Fibroblast of the aortic adventitia (primary cell): ENCODE measurements at places on chromosomes 6 and 20. TPM values are rescaled to one million over a fixed set of nuclear protein-coding genes. Genes with fewer than 3 reads are reported as not detected.

DNA sequence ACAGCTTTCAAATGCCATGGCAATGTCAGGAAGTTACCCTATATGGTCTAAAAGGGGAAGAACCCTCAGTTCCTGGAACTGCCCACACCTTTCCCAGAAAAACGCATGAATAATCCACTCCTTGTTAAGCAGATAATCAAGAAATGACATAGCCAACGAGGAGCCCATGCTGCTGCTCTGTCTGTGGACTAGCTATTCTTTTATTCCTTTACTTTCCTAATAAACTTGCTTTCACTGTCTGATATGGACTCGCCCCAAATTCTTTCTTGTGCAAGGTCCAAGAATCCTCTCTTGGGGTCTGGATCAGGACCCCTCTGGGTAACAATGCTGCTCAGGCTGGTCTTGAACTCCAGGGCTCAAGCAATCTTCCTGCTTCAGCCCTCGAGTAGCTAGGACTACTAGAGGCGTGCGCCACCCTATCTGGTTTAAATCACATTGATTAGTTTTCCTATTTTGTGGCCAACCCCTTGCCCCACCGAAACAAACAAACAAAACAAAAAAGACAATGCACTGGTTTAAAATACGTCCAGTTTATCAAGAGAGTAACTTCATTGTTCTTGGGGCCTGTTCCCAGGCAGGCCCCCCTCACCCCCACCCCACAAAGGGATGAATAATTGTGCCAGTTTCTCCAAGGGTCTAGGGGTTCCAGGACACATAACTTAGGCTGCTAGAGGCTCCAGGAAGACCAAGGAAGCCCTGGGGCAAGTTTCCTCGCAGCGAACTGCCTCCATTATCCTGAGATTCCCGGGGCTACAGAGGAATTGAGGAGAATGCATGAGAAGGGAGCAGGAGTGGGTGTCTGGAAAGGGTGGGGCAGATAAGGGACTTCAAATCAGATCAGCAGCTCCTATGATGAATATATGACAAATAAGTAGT lies 10.1 kb upstream of the AKAP12 start:
- DNase-seq = no peak

- DNase-seq = no peak
Measured at GRCh38 chr20:23192469-23192868, 106.3 kb upstream of the CD93 start.

- DNase-seq = no peak
Measured at GRCh38 chr20:60677819-60678218, 574.2 kb upstream of the CDH4 start.

- no peak for DNase-seq
Measured at GRCh38 chr20:6692566-6693173, 74.8 kb upstream of the BMP2 start.

Gene LY6G6F
- total RNA-seq = not detected in 2 replicates

DNA sequence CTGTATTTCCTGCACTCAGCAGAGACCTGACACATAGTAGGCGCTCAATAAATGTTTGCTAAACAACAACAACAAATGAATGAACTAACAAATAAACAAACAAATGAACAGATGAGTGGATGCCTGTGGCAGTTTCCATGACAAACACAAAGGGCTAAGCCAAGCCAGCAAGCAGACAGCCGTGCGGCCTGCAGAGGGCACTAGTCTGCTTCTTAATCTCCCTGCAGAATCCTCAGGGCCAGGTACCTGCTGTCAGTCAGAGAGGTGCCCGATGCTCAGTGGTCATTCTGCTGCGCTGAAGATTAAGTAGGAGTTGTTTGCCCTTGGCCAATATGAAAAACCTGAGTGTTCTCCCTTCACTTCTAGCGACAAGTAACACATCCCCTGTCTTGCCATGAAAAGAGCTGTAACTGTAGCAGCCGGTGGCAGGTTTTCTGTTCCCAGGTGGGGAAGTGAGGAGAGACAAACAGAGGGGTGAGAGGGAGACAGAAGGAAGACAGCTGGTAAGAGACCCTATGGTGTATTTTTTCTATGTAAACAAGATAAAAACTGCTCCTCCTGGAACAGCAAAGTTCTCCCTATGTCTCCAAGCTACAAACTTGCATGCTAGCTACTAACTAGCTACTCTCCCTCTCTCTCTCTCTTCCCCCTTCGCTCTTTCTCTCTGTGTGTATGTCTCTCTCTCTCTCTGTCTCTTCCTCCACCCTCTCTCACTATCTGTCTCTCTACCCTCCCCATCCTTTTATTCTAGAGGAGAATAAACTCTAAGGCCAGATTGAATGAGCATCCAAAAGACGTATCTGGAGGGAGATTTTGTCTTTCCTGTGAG lies at the start of gene MC3R:
MC3R (plus strand) TSS at position 779 of the 829 bp plus-strand sequence. CDS start 112 bp downstream, outside the sequence.
- DNase-seq = peak; percentile 23

DNA sequence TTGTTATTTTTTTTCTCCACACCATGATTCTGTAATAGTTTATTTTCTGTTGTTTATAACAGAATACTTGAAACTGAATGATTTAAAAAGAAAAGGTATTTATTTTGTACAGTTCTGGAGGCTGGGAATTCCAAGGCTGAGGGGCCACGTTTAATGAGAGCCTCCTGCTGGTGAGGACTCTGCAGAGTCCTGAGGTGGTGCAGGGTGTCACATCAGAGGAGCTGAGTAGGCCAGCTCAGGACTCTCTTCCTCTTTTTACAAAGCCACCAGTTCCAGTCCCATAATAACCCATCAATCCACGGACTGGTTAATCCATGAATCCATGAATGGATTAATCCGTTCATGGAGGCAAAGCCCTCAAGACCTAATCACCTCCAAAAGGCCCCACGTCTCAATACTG lies 71.6 kb downstream of the TFAP2A start:
- DNase-seq = no peak

Gene TSPYL4
- 14.9 and 15.6 TPM in 2 replicates for total RNA-seq

- peak; percentile 71 for DNase-seq
Measured at GRCh38 chr20:4563534-4563933, 158.2 kb upstream of the PRND start.

GRCh38 chr20:19866070-19866469 lies 108.0 kb downstream of the RIN2 start:
- DNase-seq = no peak

Gene TUBB1
- total RNA-seq = not detected in 2 replicates

DNA sequence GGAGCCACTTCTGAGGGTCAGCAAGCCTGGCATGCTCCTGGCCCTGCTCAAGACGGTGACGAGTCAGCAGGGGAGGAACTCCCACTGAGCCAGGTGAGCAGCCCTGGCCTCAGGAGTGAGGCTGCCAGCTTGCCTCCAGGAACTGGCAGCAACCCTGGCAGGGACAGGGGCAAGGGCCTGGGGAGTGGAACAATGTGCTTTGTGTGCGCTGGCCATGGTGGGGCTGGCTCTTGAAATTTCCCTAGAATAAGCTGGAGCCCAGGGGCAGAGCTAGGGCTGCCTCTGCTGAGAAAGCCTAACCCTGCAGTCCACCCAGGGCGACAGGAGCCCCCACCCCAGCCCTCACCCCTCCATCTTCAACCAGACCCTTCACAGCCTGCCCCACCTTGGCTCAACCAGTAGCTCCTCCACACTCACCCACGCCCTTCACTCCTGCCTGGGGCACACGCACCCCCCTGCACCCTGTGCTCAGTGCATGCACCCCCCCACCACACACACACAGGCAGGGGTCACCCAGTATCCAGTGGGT lies 88.0 kb downstream of the MRPL14 start:
- DNase-seq = no peak

DNA sequence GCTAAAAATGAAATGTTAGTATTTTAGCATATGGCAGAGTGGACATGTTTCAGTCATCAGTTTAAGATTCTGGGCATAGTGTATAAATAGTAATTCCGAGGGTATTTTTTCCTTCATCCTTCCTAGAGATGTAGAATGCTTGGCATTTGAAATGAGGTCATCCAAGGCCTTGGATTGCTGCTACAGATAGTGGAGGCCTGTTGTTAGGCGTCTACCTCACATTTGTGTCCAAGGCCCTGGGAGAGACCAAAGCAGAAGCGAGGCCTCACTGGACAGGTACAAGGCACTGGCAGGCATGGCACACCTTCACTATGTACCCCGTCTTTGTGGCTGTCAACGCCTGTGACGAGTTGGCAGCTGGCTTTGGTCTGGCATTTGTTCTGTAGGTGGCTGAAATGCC lies 58.0 kb downstream of the DTD1 start:
- DNase-seq = no peak

DNA sequence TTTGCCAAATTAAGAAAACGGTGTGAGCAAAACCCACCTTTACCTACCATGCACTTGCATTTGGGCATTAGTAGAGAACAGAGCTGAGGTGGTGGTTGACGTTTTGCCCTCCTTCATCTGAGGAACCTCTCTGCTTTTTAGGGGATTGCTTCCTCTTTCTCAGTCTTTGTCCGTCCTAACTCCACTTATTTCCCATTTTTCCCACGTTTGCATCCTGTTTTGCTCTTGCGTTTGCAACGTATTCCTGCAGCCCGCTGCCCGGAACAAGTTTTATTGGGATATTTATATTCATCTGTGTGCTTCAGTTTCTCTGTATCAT lies 374 bp upstream of the SERINC1 start:
- DNase-seq = no peak

DNA sequence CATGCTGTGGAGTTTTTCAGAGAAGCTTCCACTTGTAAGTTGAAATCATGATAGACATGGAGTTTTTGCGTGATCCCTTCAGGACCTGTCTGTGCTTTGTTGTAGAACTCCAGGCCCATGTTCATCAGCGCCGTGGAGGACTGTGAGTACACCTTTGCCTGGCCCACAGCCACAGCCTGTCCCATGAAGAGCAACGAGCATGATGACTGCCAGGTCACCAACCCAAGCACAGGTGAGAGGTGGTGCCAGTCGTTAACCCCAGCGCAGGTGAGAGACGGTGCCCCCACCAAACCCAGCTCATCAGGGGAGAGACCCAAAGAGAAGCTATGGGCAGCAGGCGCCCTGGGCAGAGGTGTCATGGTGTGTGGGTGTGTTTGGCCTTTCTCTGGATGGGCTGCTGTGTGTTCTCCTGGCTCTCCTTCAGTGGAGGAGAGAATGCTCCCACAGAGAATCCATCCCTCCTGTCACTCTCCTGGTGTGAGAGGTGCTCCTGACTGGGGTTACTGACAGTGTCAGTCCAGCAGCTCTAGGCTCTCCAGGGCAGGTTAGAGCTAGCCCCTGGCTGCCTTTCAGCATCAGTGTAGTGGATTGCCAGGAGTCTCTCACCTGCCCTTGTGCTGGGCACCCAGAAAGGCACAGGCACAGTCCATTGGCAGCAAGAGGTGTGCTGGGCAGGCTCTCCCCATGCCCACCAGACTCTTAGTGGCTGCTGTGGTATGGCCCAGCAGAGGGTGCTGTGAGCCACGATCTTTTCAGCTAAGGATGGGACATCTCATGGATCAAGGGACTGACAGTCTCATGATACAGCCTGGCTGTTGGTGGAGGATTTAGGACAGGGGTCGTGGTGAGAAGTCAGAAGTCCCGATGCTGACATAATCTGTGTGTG lies 49.6 kb upstream of the SLC22A1 start:
- DNase-seq = no peak

DNA sequence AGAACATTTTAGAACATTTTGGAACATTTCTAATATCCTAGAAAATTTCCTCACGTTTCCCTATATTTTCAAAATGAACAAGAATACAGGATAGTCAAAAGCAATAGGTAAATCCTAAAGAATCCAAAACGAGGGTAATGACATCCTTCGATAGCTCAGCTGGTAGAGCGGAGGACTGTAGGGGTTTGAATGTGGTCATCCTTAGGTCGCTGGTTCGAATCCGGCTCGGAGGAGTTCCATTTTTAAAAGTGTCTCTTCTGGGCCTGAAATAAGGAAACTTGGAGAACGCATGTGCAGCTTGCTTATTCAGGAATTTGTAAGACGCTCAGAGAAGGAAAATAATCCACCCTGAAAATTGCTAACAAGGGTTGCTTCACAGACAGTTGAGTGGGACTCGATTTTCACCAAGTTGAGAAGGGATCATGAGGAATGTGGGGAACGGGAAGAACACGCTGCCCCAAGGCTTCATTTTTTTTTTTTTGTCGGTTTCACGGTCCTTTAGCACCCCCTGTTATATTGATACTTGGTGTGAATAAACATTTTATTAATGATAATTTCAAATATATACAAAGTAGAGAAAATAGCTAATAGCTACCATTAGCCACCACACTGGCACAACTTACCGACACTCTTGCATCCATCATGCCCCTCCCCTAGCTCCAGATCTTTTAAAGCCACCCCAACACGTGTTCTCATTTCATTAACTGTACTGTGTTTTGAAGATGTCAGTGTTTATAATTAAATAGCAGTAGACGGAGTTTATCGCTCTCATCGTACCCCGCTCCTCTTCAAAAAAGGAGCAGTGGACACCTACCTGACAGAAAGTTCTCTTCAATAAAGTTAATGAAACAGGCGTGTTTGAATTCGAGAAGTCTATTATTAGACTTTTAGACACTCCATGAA lies 1.8 kb upstream of the ABT1 start:
- DNase-seq = peak; percentile 81

GRCh38 chr6:105474234-105474633 lies 71.4 kb upstream of the PREP start:
- DNase-seq = peak; percentile 77

GRCh38 chr6:35371494-35372262 lies 29.3 kb downstream of the PPARD start:
- DNase-seq = no peak

GRCh38 chr20:47783828-47784598 lies 1.3 kb downstream of the SULF2 start:
- no peak for DNase-seq

- no peak for DNase-seq
Measured at GRCh38 chr20:61178551-61179071, 73.5 kb upstream of the CDH4 start.

Gene DACT2
- total RNA-seq = 0.27 and 0.98 TPM in 2 replicates

DNA sequence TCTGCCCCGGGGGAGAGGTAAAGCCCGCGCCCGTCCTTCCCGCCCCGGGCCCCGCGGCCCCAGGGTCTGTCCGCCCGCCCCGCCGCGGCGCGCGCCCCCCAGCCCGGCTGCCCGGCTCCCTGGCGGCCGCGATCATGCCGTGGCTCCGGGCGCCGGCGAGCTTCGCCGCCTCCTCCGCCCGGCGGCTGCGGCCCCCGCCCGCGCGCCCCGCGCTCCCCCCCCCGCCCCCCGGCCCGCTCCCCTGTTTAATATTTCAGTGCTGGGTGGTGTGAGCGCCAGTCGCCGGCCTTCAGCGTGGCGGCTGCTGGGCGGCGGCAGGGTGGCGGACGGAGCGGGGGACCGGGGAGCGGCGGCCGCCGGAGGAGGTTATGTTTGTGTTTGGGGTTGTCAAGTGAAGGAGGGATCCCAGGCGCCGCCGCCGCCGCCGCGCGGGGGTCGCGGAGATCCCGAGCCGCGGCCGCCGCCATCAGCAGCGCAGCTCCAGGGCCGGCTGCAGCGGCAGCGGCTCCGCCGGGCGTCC lies at the start of gene HIVEP1:
HIVEP1 (plus strand) TSS at position 275 of the 520 bp plus-strand sequence. CDS start 3,317 bp downstream, outside the sequence.
- DNase-seq = no peak

GRCh38 chr6:137978252-137978896 lies 111.3 kb downstream of the TNFAIP3 start:
- DNase-seq = peak; percentile 63

DNA sequence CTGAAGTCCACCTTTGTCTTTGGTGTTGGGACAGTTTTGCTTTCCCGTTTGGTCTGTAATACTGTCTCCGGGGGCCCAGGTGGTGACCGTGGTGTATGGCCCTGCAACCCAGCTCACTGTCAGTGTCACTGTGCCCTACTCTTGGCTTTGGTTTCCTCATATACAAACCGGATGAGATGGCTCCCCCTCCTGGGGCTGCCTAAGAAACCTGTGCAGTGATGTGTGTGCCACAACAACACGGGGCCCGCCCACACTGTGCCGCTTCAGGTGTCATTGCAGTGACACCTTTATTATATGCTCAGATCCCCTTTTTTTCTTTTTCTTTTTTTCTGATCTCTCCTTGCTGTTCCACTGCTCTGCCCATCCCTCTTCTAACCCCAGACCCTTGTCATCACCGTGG lies 73.9 kb downstream of the RAMACL start:
- no peak for DNase-seq

GRCh38 chr6:85459224-85459901 lies 9.5 kb downstream of the NT5E start:
- DNase-seq = peak; percentile 97
